ENCODE measurements at places on chromosomes 5 and 9.

DNA sequence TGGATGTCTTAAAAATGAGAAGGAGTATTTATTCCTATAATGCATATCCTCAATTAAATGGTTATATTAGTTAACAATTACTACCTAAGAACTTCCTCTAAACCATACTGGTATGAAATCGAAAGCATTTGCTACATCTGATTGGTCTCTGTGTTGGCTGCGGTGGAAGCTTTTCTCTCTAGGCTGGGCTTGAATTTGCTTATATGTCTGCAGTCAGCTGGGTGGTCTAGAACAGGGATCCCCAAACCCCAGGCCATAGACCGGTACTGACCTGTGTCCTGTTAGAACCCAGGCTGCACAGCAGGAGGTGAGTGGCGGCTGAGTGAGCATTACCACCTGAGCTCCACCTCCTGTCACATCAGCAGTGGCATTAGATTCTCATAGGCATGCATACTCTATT lies 112.3 kb downstream of the TLE4 start:
- no peak for DNase-seq

DNA sequence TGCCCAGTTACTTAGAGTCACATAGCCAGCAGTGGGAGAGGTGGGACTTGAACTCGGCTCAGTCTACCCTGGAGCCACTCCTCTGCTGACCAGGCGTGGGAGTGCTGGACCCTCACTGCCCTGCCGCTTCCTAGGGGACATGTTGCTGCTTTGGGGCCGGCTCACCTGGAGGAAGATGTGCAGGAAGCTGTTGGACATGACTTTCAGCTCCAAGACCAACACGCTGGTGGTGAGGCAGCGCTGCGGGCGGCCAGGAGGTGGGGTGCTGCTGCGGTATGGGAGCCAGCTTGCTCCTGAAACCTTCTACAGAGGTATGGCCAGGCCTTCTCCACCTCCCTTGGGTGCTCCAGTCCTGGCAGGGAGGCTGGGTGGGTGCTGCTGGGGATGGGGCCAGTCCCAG lies 3.4 kb upstream of the CACFD1 start:
- no peak for DNase-seq

DNA sequence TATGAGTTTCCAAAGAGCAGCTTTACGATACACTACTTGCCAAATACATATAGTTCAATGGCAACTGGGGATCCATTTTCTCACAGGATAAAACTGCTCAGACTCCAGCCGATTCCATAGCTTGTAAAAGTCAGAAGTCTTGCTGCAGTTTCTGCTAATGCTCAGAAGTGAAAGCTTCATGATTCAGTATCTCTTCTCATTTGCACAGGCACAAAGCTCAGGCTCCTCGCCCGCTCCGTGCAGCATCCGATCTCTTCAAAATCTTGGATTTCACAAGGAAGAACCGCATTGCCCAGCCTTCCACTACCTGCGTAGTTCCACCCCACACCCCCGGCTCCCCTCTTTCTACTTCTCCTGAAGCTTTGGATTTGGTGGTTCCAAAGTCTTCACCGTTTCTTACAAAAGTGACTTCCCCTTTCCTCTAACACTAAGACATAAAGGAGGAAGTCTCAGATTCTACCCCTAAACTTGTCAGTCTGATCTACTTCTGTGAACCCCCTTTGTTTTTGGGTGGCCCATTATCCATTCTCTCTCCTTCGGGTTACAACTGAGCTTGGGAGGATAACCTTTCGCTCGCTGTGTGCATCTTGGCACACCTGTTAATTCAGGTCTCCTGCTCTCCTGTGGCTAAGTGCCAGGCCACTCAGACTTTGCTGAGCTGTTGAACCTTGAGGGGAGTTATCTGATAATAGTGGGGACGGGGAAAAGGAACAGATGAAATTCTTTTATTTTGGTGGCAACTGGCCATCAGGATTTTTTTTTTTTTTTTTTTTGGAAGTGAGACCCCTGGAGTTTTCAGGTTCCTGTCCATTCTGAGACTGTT lies 194.1 kb downstream of the GNA14 start:
- DNase-seq, result no peak

DNA sequence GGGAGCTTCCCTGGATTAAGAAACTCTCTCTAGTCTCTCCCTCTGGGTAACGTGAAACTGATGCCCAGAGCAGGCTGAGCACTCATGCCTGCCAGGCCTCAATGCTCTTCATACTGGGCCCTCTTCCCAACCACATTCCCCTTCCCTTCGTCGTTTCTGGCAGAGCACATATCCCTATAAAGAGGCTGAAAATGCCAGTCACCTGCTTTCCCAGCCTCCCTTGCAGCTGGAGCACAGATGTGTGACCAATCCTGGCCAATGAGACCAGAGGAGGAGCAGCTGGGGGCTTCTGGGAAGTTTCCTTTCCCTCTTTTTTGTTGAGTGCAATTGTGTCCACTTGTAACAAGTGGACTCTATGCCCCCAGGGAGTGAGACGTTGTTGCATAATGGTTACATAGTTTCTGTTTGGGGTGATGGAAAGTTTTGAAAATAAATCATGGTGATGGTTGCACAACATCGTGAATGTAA lies 30.2 kb upstream of the SMIM23 start:
- no peak for DNase-seq

DNA sequence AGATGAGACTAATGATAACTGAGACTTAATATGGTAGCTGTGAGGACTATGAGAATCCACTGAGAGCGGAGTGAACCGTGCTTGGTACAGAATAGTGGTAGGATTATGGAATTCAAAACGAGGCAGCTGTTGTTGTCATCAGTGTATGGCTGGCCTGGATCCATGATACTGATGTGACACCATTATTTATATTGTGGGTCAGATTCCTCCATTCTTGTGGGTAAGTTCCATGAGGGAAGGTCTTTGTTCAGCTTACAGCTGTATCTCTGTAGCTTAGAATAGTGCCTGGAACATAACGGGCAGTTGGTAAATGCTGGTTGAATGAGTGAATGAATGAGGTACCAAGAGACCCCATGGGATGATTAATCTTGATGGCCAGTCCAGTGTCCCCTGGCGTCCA lies 61.8 kb downstream of the ACER2 start:
- DNase-seq, result no peak

DNA sequence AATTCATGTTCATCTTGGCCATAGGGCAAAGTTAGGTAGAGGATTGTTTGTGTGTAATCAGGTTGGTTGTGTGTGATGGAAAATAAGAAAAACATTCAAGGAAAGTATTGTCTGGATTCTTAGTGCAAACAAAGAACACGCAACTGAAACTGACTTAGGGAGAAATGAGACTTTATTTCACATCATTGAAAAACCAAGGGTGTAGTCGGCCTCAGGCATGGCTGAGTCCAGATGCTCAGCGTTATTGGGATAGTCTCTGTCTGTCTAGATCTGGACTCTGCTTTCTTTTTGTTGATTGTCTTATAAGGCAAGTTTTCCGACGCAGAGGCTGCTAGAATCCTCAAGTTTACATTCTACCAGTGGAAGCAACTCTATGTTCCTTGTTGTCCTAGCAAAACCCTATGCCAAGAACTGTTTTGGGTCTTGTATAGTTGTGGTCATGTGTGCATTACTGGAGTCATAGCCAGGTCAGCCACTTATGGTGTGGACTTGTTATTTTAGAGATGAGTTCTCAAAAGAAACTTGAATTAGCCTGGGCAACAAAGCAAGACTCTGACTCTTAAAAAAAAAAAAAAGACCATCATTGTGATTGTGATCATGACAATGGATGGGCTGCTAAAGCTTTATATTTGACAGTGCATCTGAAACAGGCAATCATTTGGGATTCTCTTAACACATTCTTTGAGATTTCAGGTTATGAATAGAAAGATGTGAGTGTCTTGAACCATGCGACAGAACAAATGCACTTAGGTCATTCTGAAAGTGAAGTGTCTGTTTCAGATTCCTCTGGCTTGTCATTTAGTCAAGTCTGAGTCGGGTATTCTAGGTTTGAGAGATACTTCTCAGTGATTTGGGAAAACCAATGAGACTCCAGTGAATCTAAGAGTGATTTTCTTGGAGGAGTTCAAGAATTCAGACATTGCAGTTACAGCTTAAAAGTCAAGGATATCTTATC lies 82.6 kb downstream of the DOCK2 start:
- no peak for DNase-seq

DNA sequence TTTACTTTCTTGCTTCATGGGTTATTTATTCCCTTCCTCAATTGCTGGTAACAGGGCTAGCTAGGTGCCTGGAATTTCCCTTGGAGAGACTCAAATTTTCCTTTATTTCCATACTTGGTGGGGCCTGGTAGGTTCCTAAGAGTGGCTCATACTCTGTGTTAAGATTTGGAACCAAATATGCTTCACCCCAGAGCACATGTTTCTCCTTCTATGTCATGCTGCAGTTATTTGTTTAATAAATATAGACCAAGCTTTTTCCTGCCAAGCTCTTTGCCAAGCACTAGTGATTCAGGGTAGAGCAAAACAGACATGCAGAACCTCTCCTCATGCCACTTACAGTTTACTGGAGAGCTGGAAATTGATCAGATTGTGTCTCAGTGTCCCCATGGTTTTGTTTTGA lies 290.3 kb upstream of the SGCD start:
- DNase-seq, result no peak

DNA sequence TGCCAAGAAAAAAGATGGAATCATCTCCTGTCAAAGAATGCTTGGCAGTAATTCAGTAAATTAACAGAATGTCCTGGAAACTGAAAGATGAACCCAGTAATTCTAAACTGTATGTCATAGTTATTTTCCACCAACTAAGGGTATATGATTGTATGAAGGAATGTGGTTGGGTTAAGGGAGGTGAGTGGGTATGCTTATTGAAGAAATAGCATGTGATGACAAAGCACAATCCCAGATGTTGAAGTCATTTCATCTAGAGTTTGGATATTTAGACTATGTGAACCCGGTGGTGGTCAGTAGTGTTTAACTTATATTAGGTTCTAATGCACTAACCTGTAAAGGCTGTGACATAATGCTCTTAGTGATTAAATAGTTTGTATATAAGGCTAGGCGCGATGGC lies 87.3 kb downstream of the CDKN2A start:
- DNase-seq, result no peak

- no peak for DNase-seq
Observed at GRCh38 chr9:33151007-33151557, 16.1 kb downstream of the B4GALT1 start.

- no peak for DNase-seq
Observed at GRCh38 chr9:127522727-127523126, 71.4 kb downstream of the LRSAM1 start.

DNA sequence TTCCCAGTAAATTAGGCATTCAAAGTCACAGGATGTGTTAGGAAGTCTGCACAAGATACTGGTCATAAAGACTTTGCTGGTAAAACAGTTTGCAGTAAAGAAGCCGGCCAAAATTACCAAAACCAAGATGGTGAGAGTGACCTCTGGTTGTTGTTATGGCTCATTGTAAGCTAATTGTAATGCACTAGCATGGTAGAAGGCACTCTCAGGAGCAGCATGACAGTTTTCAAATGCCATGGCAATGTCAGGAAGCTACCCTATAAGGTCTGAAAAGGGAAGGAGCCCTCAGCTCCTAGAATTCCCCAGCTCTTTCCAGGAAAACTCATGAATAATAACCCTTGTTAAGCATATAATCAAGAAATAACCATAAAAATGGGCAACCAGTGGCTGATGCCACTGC lies 64.3 kb upstream of the TNC start:
- no peak for DNase-seq

GRCh38 chr9:136759436-136760325 lies 1.6 kb upstream of the LCN8 start:
- DNase-seq, result no peak

DNA sequence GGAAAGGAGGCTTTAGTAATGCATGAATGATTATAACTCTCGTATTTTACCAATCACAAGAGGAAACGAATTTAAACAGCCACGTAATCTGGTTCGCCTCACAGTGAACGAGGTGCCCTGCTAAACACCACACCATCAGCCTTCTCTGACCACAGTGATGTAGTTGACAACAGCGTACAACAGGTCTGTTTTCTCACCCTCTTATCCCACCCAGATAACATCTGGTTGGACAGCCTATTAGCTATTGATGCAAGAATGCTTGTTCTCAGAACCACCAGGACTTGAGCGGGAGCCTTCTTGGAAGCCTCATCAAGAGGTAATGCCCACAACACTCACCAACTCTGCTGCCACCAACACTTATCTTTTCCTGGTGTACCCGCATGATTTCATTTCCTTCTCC lies 23.3 kb downstream of the SLC1A3 start:
- DNase-seq, result no peak

DNA sequence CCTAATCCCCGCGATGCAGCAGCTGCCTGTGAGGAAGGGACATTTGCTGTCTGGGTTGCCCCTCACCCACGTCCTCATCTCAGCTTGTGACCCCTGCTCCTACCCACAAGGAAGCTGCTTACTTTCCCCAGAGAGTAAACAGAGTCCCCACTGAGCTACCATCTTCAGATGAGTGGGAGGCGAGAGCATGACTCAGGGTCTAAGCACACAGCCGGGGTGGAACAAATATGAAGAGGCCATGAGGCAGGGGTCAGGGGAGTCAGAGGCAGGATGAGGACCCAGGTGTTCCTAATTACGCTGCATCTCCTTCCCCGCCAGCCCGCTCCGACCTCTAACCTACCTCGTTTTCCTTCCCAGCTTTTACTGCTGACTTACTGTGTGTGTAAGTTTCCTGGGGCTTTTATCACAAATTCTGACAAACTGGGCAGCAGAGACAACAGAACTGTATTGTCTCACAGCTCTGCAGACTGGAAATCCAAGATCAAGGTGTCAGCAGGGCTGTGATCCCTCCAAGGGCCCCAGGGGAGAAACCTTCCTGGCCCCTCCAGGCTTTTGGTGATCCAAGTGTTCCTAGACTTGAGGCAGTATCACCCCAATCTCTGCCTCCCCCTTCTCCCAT lies 94.0 kb upstream of the DNAH5 start:
- DNase-seq, result no peak

GRCh38 chr9:89116805-89117192 lies 61.8 kb downstream of the SHC3 start:
- DNase-seq, result no peak

GRCh38 chr5:96015709-96016108 lies 54.1 kb upstream of the ELL2 start:
- DNase-seq, result no peak

DNA sequence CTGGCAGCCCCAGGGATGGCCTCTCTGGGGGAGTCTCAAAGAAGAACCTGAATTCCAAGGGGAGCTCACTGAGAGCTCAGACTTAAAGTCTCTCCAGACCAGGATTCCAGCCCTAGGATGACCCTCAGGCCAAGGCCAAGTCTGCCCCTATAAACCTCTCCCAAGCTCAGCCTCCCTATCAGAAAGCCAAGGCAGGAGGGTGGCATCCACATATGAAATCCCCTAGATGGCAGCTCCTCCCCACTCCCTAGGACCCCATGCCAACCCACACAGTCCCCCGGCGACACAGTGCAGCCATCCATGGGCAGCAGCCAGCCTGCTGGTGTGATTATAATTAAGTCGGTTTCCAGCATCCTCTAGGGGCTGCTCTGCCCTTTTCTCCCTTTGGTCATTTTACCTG lies 269.9 kb downstream of the CDK5RAP2 start:
- no peak for DNase-seq

- DNase-seq, result no peak
Observed at GRCh38 chr5:16564248-16564867, 52.4 kb downstream of the RETREG1 start.
